ENCODE measurements at places on chromosomes 16 and 17.

DNA sequence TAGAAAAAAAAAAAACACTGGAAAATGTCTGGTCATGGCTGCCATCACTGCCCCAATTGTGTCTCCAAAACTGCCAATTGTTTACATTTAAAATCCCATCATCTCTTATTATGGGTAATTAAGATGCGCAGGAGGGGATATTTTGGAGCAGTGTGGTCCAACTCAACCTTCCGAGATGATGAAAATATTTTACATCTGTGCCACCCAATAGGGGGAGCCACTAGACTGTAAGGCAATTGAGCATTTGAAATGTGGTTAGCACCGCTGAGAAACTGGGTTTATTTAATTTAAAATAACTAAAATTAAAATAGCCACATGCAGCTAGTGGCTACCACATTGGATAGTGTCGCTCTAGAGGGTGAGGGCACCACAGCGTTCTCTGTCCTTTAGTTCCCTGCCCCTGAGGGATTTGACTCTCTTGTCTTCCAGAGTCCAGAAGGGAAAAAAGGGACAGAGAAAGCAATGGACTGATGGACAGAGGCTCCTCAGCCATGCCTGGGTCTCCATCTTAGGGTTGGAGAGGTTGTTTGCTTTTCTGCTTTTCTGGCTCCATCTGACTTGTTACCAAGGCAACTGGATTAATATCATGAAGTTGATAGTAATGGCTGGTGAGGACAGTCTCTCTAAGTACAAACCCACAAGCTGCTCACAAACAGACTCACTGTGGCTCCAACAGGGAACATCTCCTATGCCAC is 3.5 kb downstream of the MPO start:
- DNase-seq, result no peak

- no peak for DNase-seq
Measured at GRCh38 chr16:85374571-85374872, 238.6 kb upstream of the GSE1 start.

- DNase-seq, result no peak
Measured at GRCh38 chr16:14148569-14148968, 77.5 kb downstream of the MRTFB start.

DNA sequence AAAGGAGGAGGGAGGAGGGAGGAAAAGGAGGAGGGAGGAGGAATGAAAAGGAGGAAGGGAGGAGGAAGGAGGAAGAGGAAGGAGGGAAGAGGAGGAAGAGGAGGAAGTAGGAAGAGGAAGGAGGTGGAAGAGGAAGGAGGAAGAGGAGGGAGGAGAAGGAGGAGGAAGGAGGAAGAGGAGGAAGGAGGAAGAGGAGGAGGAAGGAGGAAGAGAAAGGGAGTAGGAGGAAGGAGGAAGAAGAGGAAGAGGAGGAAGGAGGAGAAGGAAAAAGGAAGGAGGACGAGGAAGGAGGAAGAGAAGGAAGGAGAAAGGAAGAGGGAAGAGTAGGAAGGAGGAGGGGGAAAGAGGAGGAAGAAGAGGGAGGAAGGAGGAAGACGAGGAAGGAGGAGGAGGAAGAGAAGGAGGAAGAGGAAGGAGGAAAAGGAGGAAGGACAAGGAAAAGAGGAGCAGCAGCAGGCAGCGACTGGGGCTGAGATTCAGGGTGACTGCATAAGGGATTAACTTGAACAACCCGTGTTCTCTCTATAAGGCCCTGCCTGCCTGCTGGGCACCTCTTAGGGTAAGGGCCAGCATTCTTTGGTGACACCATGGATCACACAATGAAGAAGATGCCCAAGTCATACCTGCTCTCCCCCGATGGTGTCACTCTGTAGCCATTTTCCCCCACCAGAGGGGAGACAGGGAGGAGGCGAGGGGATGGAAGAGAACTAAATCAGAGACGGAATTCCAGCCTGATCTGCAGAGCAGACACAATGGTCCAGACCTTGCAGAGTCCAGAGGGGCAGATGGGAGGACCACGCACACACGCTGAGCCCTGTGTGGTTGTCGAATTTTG is 1.4 kb upstream of the IL34 start:
- no peak for DNase-seq

GRCh38 chr17:20993863-20994778 is 48.7 kb downstream of the USP22 start:
- no peak for DNase-seq

DNA sequence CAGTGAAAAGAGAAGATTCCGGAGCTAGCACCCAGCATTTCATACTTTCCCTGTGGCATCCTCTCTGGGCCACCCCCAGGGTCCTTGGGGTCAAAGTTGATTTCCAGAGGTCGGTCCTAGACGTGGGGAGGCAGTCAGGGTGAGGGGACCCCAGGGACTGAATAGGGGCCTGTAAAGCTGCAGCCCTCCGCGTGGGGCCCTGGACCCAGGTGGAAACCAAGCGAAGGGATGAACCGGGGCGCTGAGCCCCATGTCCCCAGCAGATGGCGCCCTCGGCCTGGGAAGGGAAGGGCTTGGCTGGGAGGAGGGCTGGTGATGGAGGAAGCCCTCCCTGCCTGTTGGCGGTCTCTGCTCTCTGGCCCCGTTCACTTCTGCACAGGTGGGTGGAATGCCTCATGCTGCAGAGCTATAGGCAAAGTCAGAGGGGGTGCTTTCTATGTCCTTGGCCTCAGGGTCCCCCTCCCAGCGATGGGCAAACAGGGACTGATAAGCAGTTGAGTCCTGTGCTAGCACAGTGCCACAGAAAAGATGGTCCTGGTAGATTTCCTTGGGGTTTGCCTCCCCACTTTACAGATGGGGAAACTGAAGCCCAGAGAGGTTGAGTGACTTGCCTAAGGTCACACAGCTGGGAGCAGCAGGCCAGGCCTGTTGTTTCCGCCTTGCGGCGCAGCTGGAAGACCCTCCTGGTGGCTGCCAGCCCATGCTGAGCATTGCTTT is 163.4 kb upstream of the CIBAR2 start:
- DNase-seq, result peak; percentile 10
